ENCODE measurements at places on chromosomes 6 and 20.

- no peak for DNase-seq
Measured at GRCh38 chr6:148037496-148037895, 305.1 kb upstream of the SASH1 start.

DNA sequence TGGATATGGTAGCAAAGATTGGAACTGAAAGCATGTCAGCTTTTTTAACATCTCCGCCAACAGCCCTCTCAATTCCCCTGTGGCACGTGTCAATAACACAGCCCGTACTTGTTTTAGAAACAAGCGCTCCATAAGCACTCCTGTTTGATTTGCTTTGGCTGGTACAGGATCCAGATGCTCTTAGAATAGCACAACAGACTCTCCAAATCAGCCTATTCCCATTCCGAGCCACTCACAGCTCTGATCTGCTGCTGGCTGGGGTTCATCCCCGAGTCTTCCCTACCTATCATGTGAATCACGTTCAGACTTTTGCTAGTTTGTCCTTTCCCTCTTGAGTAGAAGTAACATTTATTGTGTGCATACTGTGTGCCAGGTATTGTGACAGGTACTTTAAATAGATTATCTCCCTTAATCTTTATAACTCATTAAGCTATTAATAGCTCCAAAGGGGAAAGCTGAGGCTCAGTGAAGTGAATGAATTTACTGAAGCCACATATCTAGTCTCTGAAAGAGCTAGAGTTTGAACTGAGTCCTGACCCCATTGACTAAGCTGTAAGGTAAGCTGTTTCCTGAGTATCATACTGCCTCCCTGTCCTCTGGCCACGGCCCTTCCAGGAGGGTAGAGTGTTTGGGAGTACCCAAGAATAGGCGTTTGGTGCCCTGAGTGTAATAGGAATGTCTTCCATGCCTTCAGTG, 46.7 kb downstream of the RALY start:
- DNase-seq = no peak

GRCh38 chr6:131199568-131200272, 64.5 kb downstream of the AKAP7 start:
- peak; percentile 22 for DNase-seq

DNA sequence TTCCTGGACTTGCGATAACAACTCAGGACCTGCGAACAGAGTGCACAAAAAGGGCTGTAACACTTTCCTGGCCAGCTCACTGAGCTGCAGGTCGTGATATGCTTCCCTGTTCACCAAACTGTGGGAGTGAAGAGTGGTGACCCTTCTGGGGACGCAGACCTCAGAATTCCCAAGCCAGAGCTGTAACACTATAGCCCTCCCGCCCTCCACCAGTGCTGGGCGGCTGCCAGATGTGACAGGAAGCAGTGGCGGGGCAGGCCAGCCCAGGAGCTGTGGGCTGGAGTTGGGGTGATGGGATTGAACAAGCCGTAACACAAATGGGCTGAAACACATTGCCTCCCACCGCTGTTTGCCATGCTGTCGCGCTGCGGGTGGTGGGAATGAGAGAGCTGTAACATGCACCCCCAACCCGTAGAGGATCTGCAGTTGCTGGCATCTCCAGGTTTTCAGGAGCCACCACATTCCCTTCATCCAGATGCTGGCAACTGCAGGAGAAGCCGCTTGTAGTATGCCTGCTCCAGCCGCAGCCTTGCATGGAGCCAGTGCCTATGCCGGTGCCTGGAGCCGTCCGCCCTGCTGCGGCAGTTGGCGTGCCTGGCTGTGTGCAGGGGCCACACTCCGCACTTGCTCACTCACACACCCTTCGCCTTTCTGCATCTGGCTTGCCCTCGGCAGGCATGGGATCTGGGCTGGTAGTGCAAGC, 148.3 kb upstream of the PROKR2 start:
- no peak for DNase-seq

- DNase-seq = no peak
Measured at GRCh38 chr6:158803733-158804143, 15.4 kb downstream of the EZR start.

GRCh38 chr20:23147964-23148730, 62.0 kb upstream of the CD93 start:
- peak; percentile 77 for DNase-seq

GRCh38 chr20:46252352-46253091, 55.8 kb downstream of the CDH22 start:
- DNase-seq = no peak

DNA sequence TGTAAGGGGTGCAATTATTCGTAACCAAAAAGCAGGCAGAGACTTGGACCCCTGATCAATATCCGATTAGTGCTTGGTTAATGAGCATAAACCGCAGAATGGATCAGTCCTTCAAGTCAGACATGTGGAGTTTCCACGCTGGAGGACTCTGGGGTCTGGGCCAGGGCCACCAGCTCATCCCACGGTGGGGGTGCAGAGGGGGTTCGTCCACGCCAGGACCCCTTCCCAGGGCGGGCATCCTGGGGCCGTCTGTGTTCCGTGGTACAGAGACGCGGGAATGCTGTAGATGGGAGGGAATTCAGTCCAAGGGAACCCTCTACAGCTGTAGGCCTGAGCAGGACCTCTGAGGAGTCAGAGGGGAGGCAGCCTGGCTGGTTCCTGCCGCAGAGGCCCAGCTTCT, 197.7 kb downstream of the TAF4 start:
- DNase-seq = no peak

- no peak for DNase-seq
Measured at GRCh38 chr6:40992746-40993145, 46.3 kb downstream of the UNC5CL start.

DNA sequence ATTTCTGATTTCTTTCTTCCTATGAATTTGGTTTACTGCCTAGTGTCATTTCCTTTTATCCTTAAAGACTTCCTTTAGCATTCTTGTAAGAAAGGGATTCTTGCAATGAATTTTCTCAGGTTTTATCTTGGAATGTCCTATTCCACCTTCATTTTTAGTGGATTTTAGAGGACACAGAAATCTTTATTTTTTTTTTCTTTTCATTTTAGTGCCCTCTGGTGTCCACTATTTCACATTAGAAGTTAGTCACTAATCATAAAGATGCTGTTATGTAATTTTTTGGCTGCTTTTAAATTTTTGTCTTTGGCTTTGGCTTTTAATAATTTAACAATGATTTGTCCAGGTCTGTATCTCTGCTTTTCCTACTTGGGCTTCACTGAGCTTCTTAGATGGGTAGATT, 28.1 kb downstream of the LMBRD1 start:
- no peak for DNase-seq

DNA sequence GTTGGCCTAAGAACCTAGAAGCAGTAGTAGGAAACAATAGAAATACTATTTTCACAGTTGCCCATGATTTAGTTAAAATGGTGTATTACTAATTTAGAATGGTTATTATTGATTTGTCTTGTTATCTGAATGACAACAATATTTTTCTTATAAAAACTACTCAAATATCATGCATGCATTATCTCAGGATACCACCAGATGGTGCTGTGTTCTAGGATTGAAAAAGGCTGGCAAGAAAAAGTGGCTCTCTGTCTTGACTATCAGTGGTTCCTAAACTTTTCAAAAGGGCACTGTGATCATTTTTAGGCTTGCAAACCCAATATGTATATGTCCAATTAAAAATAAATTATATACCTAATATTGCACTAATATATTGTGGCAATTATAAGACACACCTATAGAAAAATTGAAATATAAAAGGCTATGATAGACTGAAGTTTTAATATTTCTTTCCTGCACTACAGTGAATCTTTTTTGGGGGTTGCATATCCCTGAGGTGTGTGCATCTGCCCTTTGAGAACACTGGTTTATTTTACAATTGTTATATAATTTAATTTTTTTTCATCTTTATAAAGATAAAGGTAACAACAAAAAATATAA, 131.7 kb upstream of the MLIP start:
- DNase-seq = no peak

GRCh38 chr6:144776031-144776819, 491.1 kb downstream of the UTRN start:
- DNase-seq = no peak

DNA sequence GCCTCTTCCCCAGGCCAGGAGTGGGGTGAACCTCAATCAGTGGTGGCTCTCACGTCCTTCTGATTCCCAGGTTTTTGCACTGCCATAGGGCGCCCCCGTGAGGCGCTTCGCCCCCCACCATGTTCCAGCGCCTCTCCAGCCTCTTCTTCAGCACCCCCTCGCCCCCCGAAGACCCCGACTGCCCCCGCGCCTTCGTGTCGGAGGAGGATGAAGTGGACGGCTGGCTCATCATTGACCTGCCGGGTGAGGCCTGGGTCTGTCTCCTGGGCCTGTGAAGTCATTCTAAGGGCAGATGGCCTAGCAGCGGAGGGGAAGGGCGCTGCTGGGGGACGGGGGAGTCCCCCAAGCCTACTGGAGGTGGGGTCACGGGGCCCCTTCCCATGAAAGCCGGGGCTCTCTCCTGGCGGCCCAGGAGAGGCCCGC, 4.5 kb downstream of the TP53INP2 start:
- DNase-seq = no peak

DNA sequence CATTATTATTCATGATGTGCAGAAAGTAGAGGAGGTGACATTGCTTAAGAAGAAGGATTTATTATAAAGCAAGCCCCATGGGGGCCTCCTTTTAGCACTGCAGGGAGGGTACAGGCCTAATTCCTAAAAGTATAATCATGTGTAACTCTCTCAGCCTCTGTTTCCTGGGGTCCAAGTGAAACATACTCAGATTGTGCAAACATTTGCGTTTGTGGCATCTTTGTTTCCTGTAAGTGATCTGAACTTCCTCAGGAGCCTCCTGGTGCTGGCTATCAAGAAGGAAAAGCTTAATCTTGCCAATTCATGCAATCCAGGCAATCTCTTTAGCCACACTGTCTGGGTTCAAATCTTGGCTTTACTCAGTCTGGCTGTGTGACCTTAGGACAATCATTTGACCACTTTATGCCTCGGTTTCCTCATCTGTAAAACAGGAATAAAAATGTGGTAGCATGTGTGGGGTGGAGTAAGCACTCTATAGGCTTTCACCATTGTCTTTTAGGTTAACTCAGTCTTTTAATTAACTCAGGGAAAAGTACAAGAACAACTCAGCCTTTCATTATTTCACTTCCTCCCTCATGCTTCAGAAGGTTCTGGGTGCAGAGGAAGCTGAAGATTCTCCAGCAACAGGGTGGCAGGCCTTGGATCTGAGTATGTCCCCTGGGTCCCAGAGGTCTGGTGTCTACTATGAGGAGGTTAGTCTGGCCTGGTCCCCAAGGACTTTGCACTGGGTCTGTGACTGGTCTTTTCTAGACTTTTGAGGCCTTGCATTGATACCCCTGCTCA, 831 bp upstream of the SIRPB2 start:
- no peak for DNase-seq

DNA sequence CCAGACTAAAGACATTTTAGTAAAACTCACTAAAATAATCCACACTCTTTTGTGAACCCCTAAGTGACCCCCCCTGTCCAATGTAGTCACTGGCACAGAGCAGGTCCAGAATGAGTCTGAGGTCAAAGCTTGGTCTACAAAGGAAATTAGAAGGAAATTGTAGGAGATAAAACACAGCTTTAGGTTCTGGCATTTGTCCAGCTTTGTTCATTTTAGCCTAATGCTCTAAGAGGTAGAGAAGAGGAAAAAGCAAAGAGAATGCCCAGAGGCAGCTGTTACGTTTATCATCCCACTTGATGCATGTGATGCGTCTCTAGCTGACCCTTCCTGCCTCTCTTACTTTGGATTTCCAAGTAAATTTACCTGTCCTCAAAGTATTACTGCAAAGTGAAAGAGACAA, 62.5 kb downstream of the CNKSR3 start:
- no peak for DNase-seq

GRCh38 chr6:88725111-88725975, 238.1 kb downstream of the RNGTT start:
- DNase-seq = peak; percentile 96
